Kasumi-1 (cell line): ENCODE measurements at places on chromosomes 1 and 21.

DNA sequence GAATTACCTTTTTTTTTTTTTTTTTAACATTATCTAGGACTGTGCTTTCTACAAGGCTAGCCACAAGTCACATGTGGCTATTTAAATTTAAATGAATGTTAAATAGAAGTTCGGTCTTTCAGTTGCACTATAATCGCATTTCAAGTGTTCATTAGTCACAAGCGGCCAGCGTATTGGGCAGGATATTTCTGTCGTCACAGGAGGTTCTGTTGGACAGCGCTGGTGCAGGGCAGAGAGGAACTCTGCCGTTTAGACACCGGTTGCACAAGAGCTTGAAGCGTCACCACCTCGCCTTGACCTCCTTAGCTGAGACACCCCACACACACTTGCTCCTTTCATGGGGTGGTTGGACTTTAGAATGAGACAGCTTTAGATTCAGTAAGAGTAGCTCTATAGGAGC lies 64.1 kb downstream of the BACE2 start:
- DNase-seq: no peak

- DNase-seq: peak; percentile 79
These were observed 1.1 kb upstream of the CIART start for GRCh38 chr1:150281221-150281757.

GRCh38 chr1:219441884-219442283 lies 171.0 kb downstream of the ZC3H11B start:
- DNase-seq: no peak

DNA sequence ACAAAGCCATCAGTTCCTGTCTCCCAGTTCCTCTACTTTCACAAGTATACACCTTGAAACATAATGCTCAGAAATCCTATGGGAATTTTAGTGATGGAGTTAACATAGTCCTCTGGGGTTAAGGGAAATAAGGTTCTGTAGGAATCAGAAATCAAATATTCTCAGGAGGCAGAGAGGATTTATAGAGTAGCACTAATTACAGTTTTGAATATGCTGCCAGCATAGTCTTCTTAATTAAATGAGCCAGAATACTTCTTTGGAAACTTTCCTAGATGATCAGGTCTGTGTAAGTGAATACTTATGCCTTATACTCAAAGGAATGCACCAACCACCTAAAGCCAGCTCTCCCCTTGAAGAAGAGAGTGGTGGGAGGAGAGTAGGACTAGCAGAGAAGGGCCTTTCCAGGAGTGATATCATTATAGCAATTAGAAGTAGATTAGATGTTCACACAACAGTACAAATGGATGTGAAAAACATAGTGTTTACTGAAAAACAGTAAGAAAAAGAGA lies 31.4 kb upstream of the DIRAS3 start:
- DNase-seq: no peak

- DNase-seq: no peak
These were observed 5.1 kb upstream of the NEK7 start for GRCh38 chr1:198151688-198152087.

GRCh38 chr1:207646944-207647579 lies 2.1 kb downstream of the CR1L start:
- no peak for DNase-seq

DNA sequence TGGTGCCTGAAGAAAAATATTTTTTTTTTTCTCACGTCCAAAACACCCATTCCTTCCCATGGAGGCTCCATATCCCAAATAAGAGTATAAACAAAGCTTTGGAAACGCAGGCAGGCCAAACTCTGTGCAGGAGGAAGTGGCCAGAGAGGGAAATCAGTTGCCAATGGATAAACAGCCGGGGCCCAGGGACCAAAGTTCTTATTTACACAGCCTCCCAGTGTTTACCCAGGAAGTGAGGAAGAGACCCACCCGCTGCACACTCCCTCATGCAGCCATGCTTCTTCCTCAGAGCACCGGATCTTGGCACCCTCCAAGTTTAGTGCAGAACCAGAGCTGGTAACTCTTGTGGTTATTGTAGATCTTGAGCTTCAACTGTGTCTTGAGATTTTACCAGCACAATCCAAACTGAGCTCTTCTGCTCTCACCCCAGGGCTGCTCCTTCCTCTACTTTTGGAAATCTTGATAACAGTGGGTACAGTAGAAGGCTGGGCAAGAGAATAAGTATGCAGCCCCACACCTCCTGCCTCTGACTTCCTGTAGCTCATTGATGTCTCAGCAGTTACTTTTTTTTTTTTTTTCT lies 14.2 kb downstream of the MARCKSL1 start:
- DNase-seq: no peak

DNA sequence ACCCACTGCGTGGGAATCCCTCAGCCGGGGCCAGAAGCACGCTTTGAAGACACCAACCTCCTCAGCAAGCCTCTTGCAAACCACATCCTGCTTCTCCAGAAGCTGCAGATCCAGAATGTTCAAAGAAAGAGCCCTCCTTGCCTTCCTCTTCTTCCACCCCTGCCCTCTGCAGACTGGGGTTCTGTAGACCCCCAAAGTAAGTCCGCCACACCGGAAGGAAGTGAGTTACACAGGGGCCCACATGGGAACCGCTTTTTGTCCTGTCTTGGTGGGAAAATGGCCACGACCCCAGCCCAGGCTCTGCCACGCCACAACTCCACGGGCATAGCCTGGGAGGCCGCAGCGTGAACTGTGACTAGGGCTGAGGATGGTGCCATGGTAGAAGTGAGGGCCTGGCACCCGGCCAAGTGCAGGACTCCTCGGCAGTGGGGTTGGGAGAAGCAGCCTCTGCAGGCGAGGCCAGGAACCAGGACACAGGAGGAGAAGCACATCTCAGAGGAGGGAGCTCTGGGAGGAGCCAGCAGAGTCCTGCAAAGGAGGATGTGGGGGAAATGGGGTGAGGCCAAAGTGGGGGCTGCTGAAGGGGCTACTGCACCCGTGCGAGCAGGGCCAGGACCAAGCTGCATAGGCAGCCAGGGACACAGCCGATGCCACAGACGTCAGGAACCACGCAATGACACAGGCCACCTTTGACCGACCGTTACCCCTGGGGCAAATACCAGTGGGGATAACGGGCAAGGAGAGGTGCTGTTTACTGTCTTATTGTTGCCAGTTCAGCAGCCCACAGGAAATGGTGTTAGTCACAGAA lies 30.9 kb downstream of the PDE9A start:
- DNase-seq: peak; percentile 73

DNA sequence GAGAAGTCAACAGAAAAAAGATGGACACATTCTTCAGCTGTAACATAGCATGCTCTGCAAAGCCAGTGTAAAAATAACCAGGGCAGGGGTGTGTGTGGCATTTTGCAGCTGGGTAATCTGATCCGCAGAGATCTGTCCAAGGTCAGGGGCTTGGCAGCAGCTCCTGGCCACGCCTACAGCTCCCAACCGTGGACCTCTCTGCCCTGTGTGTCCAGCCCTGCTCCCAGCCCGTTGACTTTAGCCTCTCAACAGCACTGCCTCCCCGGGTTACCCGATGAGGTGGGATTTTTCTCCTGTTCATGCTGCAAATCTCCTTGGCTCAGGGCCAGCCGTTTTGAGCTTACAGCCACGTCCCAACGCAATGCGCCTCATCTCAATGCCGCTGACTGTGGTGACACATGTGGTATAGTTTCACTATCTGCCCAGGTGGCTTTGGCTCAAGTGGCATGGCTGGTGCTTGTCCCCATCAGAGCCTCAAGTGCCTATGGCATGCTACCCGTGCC lies 68.1 kb downstream of the VWA5B1 start:
- DNase-seq: no peak

GRCh38 chr1:205422993-205423642 lies 1.3 kb upstream of the LEMD1 start:
- DNase-seq: no peak

DNA sequence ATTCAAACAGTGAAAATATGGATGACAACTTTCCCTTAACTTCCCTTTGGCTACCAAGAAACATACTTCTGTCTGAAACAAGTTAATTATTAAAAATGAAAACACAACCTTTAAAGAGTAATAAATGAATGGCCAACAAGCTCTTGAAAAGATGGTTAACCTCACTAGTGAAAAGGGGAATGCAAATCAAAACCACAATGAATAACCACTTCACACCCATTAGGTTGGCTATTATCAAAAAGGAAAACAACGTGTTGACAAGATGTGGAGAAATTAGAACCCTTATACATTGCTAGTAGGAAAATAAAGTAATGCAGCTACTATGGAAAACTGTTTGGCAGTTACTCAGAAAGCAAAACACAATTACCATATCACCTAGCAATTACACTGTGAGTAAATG lies 14.1 kb downstream of the COP1 start:
- DNase-seq: no peak

DNA sequence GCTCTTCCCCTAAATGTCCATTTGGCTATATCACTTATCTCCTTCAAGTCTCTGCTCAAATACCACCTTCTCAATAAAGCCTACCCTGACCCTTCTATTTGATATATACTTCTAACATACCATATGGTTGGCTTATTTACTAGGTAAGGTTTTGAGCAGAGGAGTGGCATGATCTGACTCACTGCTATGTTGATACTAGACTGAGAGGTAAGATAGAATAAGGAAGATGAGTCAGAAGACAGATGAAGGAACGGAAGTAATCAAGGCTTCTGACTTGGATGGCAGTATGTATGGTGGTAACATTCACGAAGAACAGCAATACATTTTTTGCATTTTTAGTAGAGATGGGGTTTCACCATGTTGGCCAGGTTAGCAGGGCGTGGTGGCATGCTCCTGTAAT lies 4.8 kb upstream of the HRNR start:
- no peak for DNase-seq

- DNase-seq: no peak
These were observed 319.4 kb downstream of the KCNH1 start for GRCh38 chr1:210814382-210815123.

DNA sequence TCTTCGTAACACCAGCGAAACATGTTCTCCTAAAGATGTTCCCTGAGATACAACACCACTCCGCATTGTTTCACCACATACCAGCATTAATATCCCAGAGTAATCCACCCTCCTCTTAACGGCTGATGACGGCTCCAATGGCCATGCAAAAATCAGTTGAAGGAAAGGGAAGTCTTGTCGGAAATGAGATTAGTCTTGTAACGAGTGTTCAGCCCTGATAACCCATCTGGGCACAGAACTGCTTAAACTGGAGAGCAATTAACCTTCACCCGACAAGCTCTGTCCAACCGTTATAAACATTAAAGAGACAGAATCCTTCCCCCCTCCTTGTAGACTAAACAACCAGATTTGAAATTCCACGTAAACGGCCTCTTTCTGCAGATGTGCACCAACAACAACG lies 21.9 kb downstream of the ERG start:
- peak; percentile 98 for DNase-seq

DNA sequence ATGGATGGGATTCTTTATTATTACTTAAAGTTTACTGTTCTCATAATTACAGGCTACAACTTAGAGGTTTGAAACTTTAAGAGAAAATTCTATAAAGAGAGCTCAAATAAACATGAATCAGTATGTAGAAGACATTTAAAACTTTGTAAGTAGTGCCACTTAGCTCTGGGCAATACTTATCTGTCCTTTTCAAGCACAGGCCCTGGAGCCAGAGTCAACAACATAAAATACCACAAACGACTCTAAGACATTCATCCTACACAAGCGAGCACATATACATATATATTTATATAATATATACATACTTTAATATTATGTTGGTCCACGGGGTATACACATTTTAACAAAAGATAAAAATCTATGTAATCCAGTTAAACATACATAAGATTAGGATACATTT lies 24.1 kb upstream of the TTC39A start:
- no peak for DNase-seq

DNA sequence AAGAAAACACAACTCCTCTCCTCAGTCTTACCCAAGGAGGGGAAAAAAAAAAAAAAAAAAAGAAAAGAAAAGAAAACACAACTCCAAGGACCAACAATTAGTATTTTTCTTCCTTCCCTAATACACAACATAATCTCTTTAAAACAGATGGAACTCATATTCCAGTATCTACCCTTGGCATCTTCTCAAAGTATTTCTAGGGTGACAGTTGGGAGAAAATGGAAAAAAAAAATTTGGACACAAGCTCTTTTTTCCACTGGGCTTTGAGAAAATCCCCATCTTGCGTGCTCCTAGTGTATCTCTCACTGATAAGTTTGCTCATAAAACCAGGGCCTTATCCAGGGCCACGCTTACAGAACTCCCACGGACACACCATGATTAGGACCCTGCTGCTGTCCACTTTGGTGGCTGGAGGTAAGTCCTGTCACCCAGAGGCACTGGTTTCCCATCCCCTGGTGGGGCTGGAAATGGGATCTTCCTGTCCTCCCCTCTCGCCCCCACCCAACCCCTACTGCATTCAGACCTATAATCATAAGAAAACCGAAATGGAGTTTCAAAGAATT lies at the start of gene CELA2B:
CELA2B (plus strand) TSS at position 353 of the 563 bp plus-strand sequence; CDS start at position 375, 22 bp downstream.
- DNase-seq: no peak

DNA sequence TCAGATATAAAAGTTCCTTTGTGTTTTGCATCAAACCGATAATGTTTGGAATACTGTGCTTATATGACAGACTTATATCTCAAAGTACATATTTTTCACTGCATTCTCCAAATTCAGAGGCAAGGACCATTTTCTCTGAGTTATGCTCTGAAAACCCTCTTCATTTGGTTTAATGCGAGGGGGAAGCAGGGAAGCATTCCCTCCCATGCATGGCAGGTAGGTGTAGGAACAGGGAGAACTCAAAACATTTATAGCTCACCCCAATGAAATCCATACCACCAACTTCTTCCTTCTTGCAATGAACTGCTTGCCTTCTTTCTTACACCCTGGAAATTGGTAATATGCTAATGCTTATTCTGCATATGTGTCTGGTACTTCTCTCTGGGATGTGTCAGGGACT lies 10.7 kb upstream of the ERICH3 start:
- no peak for DNase-seq

- no peak for DNase-seq
These were observed 57.3 kb downstream of the SERBP1 start for GRCh38 chr1:67372898-67373297.

- DNase-seq: no peak
These were observed at the start of gene NECTIN4 for GRCh38 chr1:161089251-161089924. TSS of gene NECTIN4 (minus strand) at chr1:161089558. CDS start at chr1:161089296, 262 bp downstream.

DNA sequence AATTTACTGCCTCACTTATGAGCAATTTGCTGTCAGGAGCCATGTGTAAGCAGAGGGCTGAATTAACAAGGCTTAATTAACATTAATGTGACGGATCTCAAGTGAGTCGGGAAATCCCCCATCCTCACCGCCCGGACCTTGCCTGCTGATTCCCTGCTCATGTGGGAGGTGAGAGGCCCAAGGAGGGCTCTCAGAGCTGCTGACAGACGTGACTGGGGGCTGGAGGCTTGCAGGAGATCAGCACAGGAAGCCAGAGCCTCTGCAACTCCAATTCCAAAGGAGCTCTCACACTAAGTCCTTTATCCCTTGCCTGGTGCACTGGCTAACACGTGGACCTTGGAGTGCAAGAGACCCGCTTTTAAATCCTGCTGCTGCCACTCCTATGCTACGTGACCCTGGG lies 19.4 kb downstream of the LRP8 start:
- DNase-seq: no peak

DNA sequence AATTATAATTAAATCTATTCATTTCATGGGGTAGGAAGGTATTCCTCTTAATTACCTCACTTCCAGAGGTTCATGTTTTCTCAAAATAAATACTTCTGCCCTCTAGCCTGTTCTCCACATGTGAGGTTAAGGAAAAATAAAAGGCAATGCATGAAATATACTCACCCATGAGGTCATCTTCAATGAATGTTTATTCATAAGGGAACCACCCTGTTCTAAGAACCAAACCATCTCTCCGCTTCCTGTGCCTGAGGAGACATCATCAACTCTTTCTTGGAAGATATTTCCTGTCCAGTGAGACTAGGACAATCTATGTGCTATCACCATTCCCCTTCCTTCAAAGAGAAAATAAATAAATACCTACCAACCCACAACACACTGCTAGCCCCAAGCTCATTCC lies 513.7 kb upstream of the PLXNA2 start:
- no peak for DNase-seq

- no peak for DNase-seq
These were observed 1.9 kb upstream of the CTH start for GRCh38 chr1:70409136-70409535.
